CD4-positive, alpha-beta T cell (primary cell): ENCODE measurements at places on chromosomes 7 and 10.

DNA sequence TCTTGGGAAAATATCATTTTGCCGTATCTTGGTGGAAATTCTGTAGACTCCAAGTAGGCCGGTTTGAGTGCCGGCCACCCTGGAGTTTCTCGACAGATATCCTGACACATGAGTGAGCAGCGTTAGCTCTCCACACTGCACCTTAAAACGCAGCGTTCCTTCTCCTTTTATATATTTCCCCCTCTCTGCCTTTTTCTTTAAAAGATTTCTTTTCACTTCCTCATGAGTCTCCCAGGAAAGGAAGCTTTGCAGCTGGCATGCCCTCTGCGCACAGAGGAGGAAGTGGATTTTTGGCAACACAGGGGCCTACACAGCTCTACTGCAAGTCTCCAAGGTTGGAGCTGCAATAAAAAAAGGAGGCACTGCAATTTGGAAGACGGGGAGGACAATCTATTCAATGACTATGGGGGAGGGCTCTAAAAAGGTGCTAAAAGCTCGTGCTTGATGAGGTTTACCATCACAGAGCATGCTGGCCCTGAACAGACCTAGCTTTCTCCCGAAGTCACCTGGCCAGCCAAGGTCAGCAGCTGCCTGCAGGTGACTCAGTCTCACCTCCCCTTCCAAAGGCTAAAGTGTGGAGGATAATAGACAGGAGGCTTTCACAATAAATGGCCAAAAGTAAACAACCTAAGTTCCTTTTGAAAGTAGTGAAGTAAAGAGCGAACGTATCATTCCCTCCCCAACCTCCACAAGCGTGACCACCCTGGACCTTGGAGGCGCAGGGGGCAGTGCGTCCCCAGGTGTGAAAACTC, 252.8 kb downstream of the ZMYND11 start:
- peaks cover 5% of the 10 kb centered on the region for H3K36me3 ChIP-seq
- no peak for DNase-seq
- H3K4me3 ChIP-seq: no peak overlapping the region
- H3K4me1 ChIP-seq: no peaks in the 10 kb centered on the region
- no peak overlapping the region for H3K27ac ChIP-seq

DNA sequence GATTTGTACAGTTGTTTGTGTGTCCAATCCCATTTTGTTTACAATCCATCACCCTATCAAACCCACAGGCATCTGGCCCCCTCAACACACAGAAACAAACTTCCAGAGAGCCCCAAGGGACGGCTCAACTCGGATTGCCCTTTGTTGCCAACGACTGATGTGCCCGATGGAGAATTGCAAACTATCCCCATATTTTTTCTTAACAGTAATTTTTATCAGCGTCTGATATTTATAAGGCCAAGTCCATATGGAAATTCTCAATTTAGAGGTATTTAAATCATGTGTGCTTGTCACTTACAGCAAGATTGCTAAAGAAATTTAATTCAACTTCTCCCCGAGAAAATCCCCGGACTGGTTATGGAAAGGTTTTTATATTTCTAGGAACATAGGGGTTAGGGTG, 113.9 kb upstream of the NPS start:
- DNase-seq: no peak
- H3K4me1 ChIP-seq: no peaks in the 10 kb centered on the region
- no peaks in the 10 kb centered on the region for H3K36me3 ChIP-seq
- H3K27me3 ChIP-seq: no peaks in the 10 kb centered on the region

DNA sequence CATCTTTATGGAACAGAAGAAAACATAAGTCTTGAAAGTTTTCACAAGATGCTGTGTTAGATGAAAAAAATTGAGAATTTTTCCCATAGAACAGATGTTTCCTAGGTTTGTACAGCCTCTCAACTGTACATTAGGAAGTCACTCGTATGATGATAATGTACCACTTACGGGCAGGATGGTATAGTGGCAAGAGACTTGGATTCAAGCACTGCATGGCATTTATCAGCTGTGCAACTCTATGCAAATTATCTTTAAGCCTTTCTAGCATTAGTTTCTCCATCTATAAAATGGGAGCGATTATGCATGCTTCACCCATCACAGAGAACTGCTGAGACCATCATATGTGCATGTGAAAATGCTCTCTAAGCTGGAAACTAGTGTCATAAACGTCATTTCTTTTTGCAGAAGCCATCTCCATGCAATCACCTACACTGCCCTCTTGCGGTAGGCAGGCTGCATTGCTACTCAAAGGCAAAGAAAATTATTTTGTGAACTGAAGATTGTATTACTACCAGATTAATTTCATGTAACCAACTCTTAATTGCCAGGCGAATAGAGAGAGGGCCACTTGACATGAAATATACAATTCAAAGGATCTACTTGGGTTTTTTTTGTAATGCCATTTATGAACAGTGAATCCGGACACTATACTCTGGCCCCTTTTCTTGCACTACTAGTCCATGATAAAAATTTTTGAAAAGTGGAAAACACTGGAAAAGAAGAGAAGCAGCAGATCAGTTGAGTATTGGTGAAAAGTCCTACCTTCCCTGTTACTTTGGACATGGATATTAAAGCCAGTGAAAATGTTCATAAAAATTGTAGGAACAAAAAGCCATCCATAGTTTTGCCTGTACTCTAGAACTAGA, 102.3 kb downstream of the JAZF1 start:
- H3K4me3 ChIP-seq: no peak overlapping the region
- no peak overlapping the region for H3K27ac ChIP-seq
- H3K36me3 ChIP-seq: no peaks in the 10 kb centered on the region
- peak; percentile 39 for DNase-seq

GRCh38 chr7:138875794-138876193, 77.8 kb upstream of the ATP6V0A4 start:
- H3K36me3 ChIP-seq: no peaks in the 10 kb centered on the region
- peaks cover 6% of the 10 kb centered on the region for H3K4me1 ChIP-seq
- no peak overlapping the region for H3K27ac ChIP-seq
- peak; percentile 56 for DNase-seq

- DNase-seq: no peak
- H3K27me3 ChIP-seq: no peaks in the 10 kb centered on the region
- H3K4me1 ChIP-seq: peaks cover 14% of the 10 kb centered on the region
- H3K4me3 ChIP-seq: no peak overlapping the region
These were observed 78.8 kb upstream of the GSDME start for GRCh38 chr7:24836084-24836483.

DNA sequence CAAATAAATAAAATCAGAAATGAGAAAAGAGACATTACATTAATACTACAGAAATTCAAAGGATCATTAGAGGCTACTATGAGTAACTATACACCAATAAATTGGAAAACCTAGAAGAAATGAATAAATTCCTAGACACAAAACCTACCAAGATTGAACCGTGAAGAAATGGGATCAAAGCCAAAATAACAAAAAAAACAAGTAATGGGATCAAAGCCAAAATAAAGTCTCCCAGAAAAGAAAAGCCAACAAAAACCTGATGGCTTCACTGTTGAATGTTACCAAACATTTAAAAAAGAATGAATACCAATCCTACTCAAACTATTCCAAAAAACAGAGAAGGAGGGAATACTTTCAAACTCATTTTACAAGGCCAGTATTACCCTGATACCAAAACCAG, 20.0 kb downstream of the GSDME start:
- H3K27ac ChIP-seq: no peak overlapping the region
- DNase-seq: no peak
- no peaks in the 10 kb centered on the region for H3K36me3 ChIP-seq

- no peak for DNase-seq
- no peaks in the 10 kb centered on the region for H3K36me3 ChIP-seq
- H3K4me3 ChIP-seq: no peak overlapping the region
- H3K4me1 ChIP-seq: no peaks in the 10 kb centered on the region
These were observed 528.1 kb upstream of the SEMA3D start for GRCh38 chr7:85714951-85715350.

DNA sequence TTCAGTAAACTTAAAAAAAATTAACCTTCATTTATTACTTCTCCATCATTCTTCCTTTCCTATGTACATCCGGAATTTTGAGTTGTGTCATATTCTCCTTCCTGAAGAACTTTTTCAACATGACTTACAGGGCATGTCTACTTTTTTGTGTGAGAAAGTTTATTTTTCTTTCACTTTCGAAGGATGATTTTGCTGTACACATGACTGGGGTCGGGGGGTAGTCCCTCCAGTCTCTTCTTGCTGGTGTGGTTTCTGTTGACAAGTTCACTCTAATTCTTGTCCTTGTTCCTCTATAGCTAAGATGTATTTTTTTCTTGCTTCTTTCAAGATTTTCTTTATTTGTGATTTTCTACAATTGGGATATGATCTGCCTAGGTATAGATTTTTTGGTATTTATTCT, 55.8 kb downstream of the INPP5A start:
- no peak overlapping the region for H3K4me3 ChIP-seq
- no peaks in the 10 kb centered on the region for H3K27me3 ChIP-seq
- no peaks in the 10 kb centered on the region for H3K36me3 ChIP-seq
- no peak overlapping the region for H3K27ac ChIP-seq
- H3K4me1 ChIP-seq: peaks cover 41% of the 10 kb centered on the region
- DNase-seq: no peak

DNA sequence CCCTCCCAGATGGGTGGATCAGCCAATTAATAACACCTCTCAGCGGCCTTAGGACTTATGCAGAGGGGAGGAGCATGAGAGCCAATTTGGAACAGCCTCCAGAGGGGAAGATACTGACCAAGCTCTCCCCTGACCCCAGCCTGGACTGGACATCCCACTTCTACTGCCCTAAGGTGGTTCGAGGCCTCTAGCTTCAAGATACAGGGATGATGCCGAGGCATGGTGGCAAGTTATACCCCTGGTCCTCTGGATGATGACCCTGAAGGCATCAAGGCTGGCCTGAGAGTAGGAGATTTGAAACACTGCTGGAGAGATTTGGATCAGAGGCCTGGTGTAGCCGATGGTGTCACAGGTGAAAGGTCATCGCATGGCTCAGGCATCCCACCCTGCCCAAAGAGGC, 3.2 kb downstream of the CDH23 start:
- H3K4me1 ChIP-seq: peaks cover 14% of the 10 kb centered on the region
- no peaks in the 10 kb centered on the region for H3K36me3 ChIP-seq
- peaks cover 28% of the 10 kb centered on the region for H3K27me3 ChIP-seq
- H3K27ac ChIP-seq: no peak overlapping the region
- no peak for DNase-seq

GRCh38 chr10:91295346-91295745, 74.9 kb downstream of the PCGF5 start:
- H3K27ac ChIP-seq: no peak overlapping the region
- no peaks in the 10 kb centered on the region for H3K27me3 ChIP-seq
- H3K4me3 ChIP-seq: no peak overlapping the region
- H3K4me1 ChIP-seq: peaks cover 11% of the 10 kb centered on the region
- DNase-seq: no peak
- H3K36me3 ChIP-seq: no peaks in the 10 kb centered on the region

GRCh38 chr10:66337211-66337610, 588.6 kb upstream of the LRRTM3 start:
- no peak overlapping the region for H3K27ac ChIP-seq
- H3K4me1 ChIP-seq: no peaks in the 10 kb centered on the region
- DNase-seq: no peak
- H3K27me3 ChIP-seq: no peaks in the 10 kb centered on the region
- H3K36me3 ChIP-seq: no peaks in the 10 kb centered on the region

GRCh38 chr7:36668080-36668479, 56.2 kb downstream of the AOAH start:
- no peak overlapping the region for H3K27ac ChIP-seq
- H3K4me3 ChIP-seq: no peak overlapping the region
- peaks cover 5% of the 10 kb centered on the region for H3K4me1 ChIP-seq
- H3K27me3 ChIP-seq: no peaks in the 10 kb centered on the region

DNA sequence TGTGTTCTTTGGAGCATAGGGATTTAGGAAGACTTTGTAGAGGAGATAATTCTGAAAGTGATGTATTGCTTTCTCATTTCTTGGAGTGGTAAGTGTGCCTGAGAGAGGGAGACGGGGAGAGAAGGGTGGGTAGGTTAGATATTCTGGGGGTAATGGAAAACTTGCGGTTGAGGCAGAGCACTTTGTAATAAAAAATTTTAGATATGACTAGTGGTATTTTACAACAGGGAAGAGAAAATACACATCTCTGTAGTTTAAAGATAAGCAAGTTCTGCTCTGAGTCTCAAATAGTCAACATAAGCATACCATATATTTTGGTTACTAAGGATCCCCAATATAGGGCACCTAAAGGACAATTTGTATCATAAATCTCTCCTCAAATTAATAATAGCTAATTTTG, 6.6 kb downstream of the VPS50 start:
- no peak for DNase-seq
- H3K4me1 ChIP-seq: no peaks in the 10 kb centered on the region
- H3K4me3 ChIP-seq: no peak overlapping the region
- no peaks in the 10 kb centered on the region for H3K27me3 ChIP-seq
- peaks cover 14% of the 10 kb centered on the region for H3K36me3 ChIP-seq
- no peak overlapping the region for H3K27ac ChIP-seq

GRCh38 chr10:11510281-11510680, 101.2 kb downstream of the USP6NL start:
- H3K36me3 ChIP-seq: no peaks in the 10 kb centered on the region
- no peak for DNase-seq
- no peak overlapping the region for H3K4me3 ChIP-seq
- H3K4me1 ChIP-seq: no peaks in the 10 kb centered on the region

DNA sequence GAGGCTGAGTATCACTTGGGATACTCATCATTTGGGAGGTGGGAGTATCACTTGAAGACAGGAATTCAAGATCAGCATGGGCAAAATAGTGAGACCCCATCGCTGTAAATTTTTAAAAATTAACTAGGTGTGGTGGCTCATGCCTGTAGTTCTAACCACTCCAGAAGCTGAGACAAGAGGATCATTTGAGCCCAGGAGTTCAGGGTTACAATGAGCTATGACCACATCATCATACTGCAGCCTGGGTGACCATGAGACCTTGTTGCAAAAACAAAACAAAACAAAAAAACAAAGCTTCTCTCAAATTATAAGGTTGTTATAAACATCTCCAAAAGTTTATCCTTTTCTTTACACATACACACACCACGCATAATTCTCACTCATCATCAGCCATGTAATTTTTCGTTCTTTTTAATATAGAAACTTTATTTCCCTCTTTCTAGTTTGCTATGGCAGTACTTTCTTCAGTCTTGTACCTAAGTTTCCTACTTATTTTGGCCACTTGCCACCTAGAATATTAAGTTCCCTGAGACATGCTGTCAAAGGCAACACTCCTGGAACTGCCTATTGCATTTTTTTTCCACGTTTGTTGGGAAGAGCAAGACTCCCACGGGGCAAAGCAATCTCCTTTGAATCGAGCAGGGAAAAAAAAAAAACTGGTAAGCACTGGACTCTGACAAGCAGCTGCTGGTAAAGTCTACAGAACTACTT, 37.1 kb downstream of the SKIDA1 start:
- H3K4me1 ChIP-seq: no peaks in the 10 kb centered on the region
- H3K4me3 ChIP-seq: no peak overlapping the region
- no peak overlapping the region for H3K27ac ChIP-seq
- peaks cover 2% of the 10 kb centered on the region for H3K27me3 ChIP-seq

GRCh38 chr10:87519582-87519981, 14.9 kb downstream of the MINPP1 start:
- no peaks in the 10 kb centered on the region for H3K4me1 ChIP-seq
- peaks cover 16% of the 10 kb centered on the region for H3K36me3 ChIP-seq
- H3K27me3 ChIP-seq: no peaks in the 10 kb centered on the region
- no peak for DNase-seq
- H3K4me3 ChIP-seq: no peak overlapping the region

- no peak overlapping the region for H3K27ac ChIP-seq
- no peaks in the 10 kb centered on the region for H3K27me3 ChIP-seq
- DNase-seq: no peak
- no peaks in the 10 kb centered on the region for H3K36me3 ChIP-seq
- no peak overlapping the region for H3K4me3 ChIP-seq
These were observed 324.8 kb downstream of the SFMBT2 start for GRCh38 chr10:7085913-7086589.
